ENCODE measurements at places on chromosomes 1 and 21. TPM values are rescaled to one million over a fixed set of nuclear protein-coding genes. Genes with fewer than 3 reads are reported as not detected.

Gene OR10J1
- not detected for total RNA-seq

Gene DFFB
- 8.1 TPM for total RNA-seq

Gene ZNF648
- not detected for total RNA-seq

Gene RRAGC
- 13.3 TPM for total RNA-seq

Gene IL23R
- total RNA-seq, result not detected

Gene ERICH3
- total RNA-seq, result not detected

Gene RBM8A
- 77.8 TPM for total RNA-seq

Gene OR2M4
- not detected for total RNA-seq

Gene SPRR1A
- total RNA-seq, result not detected

Gene ZNF593OS
- not detected for total RNA-seq

Gene SLC25A34
- total RNA-seq, result 0.22 TPM

Gene OR2T11
- total RNA-seq, result not detected

Gene CFHR2
- not detected for total RNA-seq

Gene KCNJ9
- total RNA-seq, result not detected

Gene SH2D1B
- total RNA-seq, result not detected

Gene RGS8
- not detected for total RNA-seq

Gene TTC24
- total RNA-seq, result not detected

Gene OR2T33
- not detected for total RNA-seq

Gene AMY1A
- total RNA-seq, result not detected

Gene GCSAML
- total RNA-seq, result not detected

Gene OR10Z1
- not detected for total RNA-seq

Gene BRDT
- total RNA-seq, result not detected

Gene GRIK3
- not detected for total RNA-seq

Gene GPR25
- total RNA-seq, result not detected

Gene LCE1F
- total RNA-seq, result not detected

Gene GJB4
- total RNA-seq, result not detected

Gene PYHIN1
- not detected for total RNA-seq

Gene CELA3B
- total RNA-seq, result not detected

Gene RCSD1
- 99.8 TPM for total RNA-seq

Gene KIAA1614
- 1.5 TPM for total RNA-seq

Gene DENND2C
- 2.6 TPM for total RNA-seq

Gene SLAMF6
- not detected for total RNA-seq

Gene MROH9
- total RNA-seq, result not detected

Gene NIPAL3
- 12.4 TPM for total RNA-seq

Gene CLEC20A
- not detected for total RNA-seq

Gene PADI2
- total RNA-seq, result 0.22 TPM

Gene IL19
- not detected for total RNA-seq

Gene SPRR2F
- total RNA-seq, result not detected

Gene IFI44
- total RNA-seq, result 15.0 TPM

Gene CNKSR1
- total RNA-seq, result not detected

Gene LCE2D
- not detected for total RNA-seq

Gene PROX1
- 86.7 TPM for total RNA-seq

Gene LAMC2
- 1.1 TPM for total RNA-seq

Gene NEGR1
- under 0.01 TPM for total RNA-seq

Gene CLCA1
- not detected for total RNA-seq

Gene NBPF4
- not detected for total RNA-seq

Gene TTC39A
- 2.4 TPM for total RNA-seq

Gene CD53
- not detected for total RNA-seq

Gene SH2D5
- 0.20 TPM for total RNA-seq

Gene BMP8B
- total RNA-seq, result under 0.01 TPM

Gene DISP3
- under 0.01 TPM for total RNA-seq

Gene BLACAT1
- not detected for total RNA-seq

Gene TMEM81
- total RNA-seq, result 2.0 TPM

Measured in lung microvascular endothelial cell (primary cell).